Activated CD4-positive, alpha-beta memory T cell treated with anti-CD3 and anti-CD28 coated beads for 36 hours (primary cell): ENCODE measurements at places on chromosomes 16 and 17.

GRCh38 chr17:82367724-82368524, 3.6 kb upstream of the UTS2R start:
- H3K27me3 ChIP-seq: peaks cover 30% of the 10 kb centered on the region
- no peak for DNase-seq
- peaks cover 17% of the 10 kb centered on the region for H3K4me1 ChIP-seq
- no peak overlapping the region for H3K4me3 ChIP-seq
- H3K27ac ChIP-seq: no peak overlapping the region
- no peaks in the 10 kb centered on the region for H3K36me3 ChIP-seq

DNA sequence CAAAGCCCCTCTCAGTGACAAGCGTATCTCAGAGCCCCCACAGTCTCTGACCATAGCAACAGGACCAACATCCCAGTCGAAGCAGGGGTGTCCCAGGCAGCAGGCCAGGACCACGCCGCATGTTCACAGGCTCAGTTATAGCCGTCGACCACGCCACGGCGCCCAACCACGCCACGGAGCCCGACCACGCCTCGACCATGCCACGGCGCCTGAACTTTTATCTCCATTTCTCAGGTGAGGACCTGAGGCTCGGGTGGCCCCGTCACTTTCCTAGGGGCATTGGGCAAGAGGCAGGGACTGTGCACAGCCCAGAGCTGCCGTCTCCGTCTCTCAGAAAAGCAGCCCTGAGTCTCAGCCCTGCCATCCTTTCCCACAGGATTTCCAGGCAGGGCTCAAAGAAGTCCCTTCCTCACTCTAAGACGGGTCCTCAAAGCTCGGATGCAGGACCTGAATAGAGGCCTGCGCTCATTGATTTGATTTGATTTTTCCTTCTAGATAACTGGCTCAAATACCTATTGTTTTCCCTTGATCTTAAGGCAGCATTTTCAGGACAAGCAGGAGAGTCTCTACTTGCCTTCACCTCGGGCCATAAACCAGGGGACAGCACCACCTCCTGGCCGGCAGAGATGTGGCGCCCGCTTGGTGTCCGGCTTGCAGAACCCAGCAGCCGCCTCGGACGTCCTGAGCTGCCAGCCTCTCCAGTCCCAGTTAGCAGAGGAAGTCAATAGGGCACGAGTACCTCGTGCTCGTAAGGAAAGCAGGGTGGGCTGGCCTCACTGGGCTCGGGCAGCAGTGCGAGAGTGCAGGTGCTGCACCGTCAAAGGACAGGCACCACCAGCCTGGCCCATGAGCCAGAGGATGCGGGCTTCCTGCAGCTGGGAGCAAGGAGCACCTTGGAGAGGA, 38.8 kb downstream of the C16orf95 start:
- H3K27ac ChIP-seq: no peak overlapping the region
- H3K36me3 ChIP-seq: no peaks in the 10 kb centered on the region
- H3K27me3 ChIP-seq: no peaks in the 10 kb centered on the region
- H3K4me3 ChIP-seq: no peak overlapping the region
- H3K4me1 ChIP-seq: peaks cover 5% of the 10 kb centered on the region

GRCh38 chr16:27993587-27993986, 69.9 kb downstream of the GSG1L start:
- no peak overlapping the region for H3K27ac ChIP-seq
- no peaks in the 10 kb centered on the region for H3K27me3 ChIP-seq
- no peaks in the 10 kb centered on the region for H3K36me3 ChIP-seq

DNA sequence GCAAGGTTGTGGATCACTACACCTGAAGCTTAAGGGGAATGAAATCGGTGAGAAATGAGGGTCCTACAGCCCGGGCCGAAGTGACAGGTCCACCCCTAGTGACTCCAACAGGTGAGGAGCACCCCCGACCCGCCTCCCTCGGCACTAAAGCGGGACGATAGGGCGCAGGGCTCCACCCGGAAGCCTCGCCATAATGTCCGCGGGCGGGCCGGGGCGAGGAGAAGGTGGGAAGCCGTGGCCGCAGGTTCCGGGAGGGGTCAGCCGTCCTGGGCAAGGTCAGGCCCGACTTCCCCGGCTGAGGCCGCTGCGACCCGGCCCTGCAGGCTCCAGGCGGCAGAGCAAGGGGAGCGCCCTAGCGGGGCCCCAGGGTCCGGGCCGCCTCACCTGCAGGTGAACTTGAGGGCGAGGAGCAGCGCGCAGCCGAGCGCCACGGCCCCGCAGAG, 543 bp downstream of the TXNDC11 start:
- H3K4me3 ChIP-seq: peak overlapping the region; percentile 89
- H3K4me1 ChIP-seq: peaks cover 51% of the 10 kb centered on the region
- peaks cover 19% of the 10 kb centered on the region for H3K36me3 ChIP-seq
- no peaks in the 10 kb centered on the region for H3K27me3 ChIP-seq

DNA sequence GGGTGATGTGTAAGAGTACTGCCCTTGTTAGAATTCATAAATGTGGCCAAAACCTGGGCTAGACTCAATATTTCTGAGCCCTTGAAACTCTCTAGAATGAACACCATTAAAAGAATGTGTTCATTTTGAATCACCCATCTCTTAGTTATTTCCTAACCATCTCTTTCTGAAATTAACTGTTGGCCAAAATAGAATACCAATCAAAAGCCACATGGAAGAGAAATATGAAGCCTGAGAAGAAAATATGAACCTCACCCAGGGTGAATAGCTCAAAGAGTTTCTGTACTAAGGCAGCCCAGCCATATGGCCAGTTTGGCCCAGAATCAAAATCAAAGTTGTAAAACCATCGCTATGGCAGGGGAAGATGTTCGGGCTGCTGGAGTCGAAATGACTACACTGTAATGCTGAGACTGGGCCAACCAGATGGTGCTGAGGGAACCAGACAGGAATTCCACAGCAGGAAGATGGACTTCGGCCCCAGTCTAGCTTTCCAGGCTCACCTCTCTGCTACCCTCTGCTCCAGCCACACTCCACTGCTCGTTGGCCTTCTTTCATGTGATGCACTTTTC, 154.3 kb upstream of the ZFHX3 start:
- no peaks in the 10 kb centered on the region for H3K36me3 ChIP-seq
- no peak for DNase-seq
- H3K27me3 ChIP-seq: no peaks in the 10 kb centered on the region
- no peak overlapping the region for H3K27ac ChIP-seq
- no peaks in the 10 kb centered on the region for H3K4me1 ChIP-seq

DNA sequence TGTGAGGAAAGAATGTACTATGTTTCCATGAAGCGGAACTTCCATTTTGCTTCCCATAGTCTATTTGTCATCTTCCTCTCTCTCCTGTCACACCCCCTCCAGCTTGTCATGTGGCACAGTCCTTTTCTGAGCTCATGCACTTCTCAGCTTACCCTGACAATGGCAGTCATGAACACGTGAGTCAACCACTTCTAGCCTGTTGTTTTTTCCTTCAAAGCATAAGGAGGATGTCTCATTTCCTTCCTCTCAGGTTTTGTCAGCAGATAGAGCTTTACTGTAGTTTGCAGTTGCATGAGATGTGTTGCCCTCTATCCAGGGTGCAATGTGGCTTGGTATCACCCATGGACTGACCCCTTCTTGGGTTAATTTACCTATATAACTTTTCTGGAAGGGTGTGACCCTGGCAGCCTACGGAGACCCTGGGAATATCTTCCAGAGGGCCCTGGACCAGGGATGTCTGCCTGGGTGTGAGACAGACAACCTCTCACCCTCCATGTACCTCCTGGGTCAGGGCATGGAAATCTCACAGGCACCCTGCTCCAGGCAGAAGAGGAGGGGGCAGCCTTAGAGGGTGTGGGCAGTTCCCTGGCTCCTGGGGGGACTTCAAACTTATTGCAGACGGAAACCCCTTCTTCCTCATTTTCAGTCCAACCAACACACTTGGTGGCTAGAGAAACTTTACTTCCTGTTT, 4.0 kb upstream of the ZNF267 start:
- peaks cover 51% of the 10 kb centered on the region for H3K4me1 ChIP-seq
- no peaks in the 10 kb centered on the region for H3K27me3 ChIP-seq
- H3K27ac ChIP-seq: peak overlapping the region; percentile 96
- peak overlapping the region; percentile 59 for H3K4me3 ChIP-seq
- H3K36me3 ChIP-seq: peaks cover 9% of the 10 kb centered on the region

- H3K36me3 ChIP-seq: no peaks in the 10 kb centered on the region
- no peak overlapping the region for H3K4me3 ChIP-seq
- no peaks in the 10 kb centered on the region for H3K4me1 ChIP-seq
- no peak overlapping the region for H3K27ac ChIP-seq
- DNase-seq: no peak
Measured at GRCh38 chr17:836151-836550, 54.0 kb downstream of the MRM3 start.

GRCh38 chr17:42025191-42025579, 5.3 kb downstream of the NKIRAS2 start:
- H3K4me3 ChIP-seq: no peak overlapping the region
- H3K36me3 ChIP-seq: peaks cover 8% of the 10 kb centered on the region
- H3K27ac ChIP-seq: no peak overlapping the region
- H3K27me3 ChIP-seq: no peaks in the 10 kb centered on the region
- DNase-seq: no peak

DNA sequence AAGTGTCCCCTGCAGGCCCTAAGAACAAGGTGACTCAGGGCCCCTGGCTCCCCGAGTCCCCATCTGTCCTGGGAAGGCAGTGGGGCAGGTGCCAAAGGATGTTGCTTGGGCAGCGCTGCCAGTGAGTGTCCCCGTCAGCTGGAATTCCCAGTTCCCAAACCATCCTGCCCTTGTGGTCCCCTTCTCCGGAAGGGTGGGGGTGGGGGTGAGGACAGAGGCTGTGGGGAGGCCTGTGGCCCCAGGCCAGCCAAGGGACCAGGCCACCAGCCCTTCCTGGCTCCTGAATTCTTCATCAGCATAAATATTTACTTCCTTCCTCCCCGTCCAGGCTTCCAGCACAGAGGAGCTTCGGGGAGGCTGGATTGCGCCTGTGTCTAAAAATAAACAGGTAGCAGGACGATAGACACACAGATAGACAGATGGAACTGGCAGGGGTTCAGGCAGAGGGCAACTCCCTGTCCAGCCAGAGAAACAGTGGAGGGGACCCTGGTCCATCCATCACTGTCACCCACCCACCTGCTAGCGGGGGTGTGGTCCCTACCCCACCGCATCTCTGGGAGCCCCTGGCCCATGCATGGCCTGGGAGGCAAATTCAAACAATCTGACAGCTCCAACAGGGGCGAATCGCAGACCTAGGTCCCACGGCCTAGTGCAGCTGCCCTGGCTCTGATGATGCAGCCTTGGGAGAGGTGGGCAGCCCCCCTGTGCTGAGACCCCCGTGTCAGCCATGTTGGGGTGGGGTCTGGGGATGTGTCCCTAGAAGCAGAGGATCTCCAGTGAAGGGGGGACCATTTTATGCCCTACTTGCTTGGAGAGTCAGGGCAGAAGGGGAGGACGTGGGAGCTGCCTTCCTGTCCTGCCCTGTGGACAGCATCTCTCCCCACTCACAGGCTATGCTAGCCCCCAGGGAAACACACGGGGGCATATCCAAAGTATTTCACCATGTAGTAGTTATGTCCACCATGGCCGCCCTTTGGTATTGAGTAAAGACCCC, 13.2 kb downstream of the GLIS2 start:
- no peaks in the 10 kb centered on the region for H3K27me3 ChIP-seq
- H3K27ac ChIP-seq: no peak overlapping the region
- peaks cover 6% of the 10 kb centered on the region for H3K4me1 ChIP-seq
- no peak overlapping the region for H3K4me3 ChIP-seq
- no peaks in the 10 kb centered on the region for H3K36me3 ChIP-seq

GRCh38 chr17:50779747-50780353, 12.5 kb upstream of the ANKRD40CL start:
- H3K27me3 ChIP-seq: peaks cover 3% of the 10 kb centered on the region
- DNase-seq: peak; percentile 54
- no peaks in the 10 kb centered on the region for H3K36me3 ChIP-seq
- no peak overlapping the region for H3K27ac ChIP-seq
- H3K4me3 ChIP-seq: no peak overlapping the region

- DNase-seq: no peak
- peak overlapping the region; percentile 58 for H3K27ac ChIP-seq
- no peaks in the 10 kb centered on the region for H3K27me3 ChIP-seq
- peaks cover 52% of the 10 kb centered on the region for H3K4me1 ChIP-seq
Measured at GRCh38 chr17:75239778-75240393, 21.5 kb downstream of the GGA3 start.

GRCh38 chr17:80856863-80857755, 134.5 kb upstream of the CHMP6 start:
- H3K27ac ChIP-seq: peak overlapping the region; percentile 94
- peaks cover 65% of the 10 kb centered on the region for H3K4me1 ChIP-seq
- H3K27me3 ChIP-seq: no peaks in the 10 kb centered on the region
- no peak for DNase-seq

DNA sequence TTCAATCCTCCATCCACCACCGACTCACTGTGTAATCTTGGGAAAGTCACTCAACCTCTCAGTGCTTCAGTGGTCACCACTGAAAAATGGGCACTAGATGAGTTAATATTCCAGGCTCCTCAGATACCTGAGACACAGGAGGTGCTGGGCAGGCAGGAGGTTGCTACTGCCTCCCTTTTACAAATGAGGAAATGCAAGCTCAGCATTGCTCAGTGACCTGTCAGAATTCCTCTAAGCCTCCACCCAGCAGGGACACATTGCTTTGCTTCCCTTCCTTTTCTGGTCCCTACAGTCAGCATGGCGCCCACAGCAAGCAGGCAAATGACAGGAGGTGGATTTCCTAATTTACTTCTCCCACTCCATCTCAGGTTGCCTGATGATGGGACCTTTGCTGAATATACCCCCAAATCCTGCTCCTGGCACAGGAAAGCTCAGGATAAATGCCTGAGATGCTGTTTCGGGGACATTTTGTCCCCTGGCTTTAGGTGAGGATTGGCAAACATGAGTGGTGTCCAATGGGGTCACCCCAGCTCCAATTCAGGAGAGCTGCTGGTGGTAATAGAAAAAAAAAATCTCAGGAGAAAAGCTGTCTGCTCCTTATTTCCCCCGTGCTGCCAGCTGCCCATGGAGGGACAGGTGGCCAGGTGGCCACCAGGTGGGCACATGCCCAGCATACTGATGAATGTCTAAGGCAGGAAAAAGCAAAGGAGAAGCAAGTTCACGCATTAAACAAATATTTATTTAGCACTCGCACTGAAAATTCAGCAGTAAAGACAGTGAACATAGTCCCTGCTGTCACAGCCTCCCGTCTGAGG, 5.0 kb upstream of the KRT13 start:
- H3K4me3 ChIP-seq: no peak overlapping the region
- no peaks in the 10 kb centered on the region for H3K27me3 ChIP-seq
- no peaks in the 10 kb centered on the region for H3K4me1 ChIP-seq
- no peaks in the 10 kb centered on the region for H3K36me3 ChIP-seq

DNA sequence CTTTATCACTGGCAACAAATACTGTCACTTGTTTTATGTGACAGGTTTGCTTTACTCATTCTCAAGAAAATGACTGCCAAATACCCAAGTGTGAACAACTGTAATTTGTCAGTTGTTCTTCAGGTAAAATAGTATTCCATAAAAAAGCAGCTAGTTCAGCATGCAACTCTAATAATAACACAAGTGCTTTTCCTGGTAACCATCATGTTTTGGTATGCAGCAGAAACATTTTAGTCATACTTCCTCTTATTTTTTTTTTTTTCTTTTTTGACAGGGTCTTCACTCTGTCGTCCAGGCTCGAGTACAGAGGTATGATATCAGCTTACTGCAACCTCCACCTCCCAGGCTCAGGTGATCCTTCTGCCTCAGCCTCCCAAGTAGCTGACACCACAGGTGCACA, 4.6 kb downstream of the TERF2 start:
- peaks cover 53% of the 10 kb centered on the region for H3K4me1 ChIP-seq
- peak overlapping the region; percentile 38 for H3K27ac ChIP-seq
- H3K27me3 ChIP-seq: no peaks in the 10 kb centered on the region
- DNase-seq: no peak
- H3K4me3 ChIP-seq: no peak overlapping the region

GRCh38 chr16:28878083-28878926, at the start of gene ATP2A1:
TSS of gene ATP2A1 (plus strand) at chr16:28878488. CDS start at chr16:28878672, 184 bp downstream.
- peak within 1 kb of the TSS; percentile 88 for H3K4me3 ChIP-seq
- H3K36me3 ChIP-seq: peaks cover 2% of the 10 kb centered on the region
- H3K4me1 ChIP-seq: peaks cover 20% of the 10 kb centered on the region

GRCh38 chr16:85369741-85370528, 243.2 kb upstream of the GSE1 start:
- H3K27ac ChIP-seq: no peak overlapping the region
